GM13977 (cell line): ENCODE measurements at places on chromosomes 6 and 20.

- no peak for DNase-seq
Measured at GRCh38 chr6:40806256-40806864, 219.2 kb upstream of the LRFN2 start.

DNA sequence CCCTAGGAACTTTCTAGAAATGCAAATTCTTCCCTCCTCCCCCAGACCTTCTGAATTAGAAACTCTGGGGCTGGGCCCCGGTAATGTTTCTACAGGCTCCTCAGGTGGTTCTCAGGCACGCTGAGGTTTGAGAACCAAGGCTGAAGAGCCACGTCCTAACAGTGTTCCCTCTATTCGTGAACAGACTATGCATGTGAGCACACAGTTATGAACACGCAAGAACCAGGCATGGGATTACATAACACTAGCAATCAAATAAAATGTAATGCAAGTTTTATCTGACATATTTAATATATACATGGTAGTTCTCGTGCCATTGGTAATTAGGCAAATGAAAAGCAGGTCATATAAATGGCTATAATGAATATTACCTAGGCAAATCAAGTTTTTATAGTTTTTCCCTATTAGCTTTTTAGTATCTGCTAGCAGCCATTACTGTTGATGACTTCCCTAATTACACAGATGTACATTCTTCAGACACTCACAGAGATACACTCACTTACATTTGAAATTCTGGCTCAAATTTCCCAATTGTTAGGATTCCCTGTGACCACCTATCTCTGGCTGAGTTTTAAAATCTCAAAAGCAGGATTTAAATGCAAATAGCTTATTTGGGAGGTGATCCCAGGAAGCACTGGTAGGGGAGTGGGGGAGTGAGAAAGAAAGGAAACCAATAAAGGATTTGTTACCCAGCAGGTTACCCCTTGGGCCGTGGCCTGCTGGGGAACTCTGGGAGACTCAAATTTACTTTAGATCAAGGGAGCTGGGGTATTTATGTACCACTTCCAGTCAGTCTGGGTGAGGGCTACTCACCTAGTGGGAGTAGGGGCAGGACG, 104.1 kb downstream of the TCP11 start:
- DNase-seq, result no peak

- no peak for DNase-seq
Measured at GRCh38 chr20:59340201-59340885, 39.9 kb downstream of the EDN3 start.

- DNase-seq, result no peak
Measured at GRCh38 chr6:4848382-4849068, 72.3 kb downstream of the CDYL start.

- DNase-seq, result no peak
Measured at GRCh38 chr6:112557435-112557834, 210.3 kb downstream of the RFPL4B start.

DNA sequence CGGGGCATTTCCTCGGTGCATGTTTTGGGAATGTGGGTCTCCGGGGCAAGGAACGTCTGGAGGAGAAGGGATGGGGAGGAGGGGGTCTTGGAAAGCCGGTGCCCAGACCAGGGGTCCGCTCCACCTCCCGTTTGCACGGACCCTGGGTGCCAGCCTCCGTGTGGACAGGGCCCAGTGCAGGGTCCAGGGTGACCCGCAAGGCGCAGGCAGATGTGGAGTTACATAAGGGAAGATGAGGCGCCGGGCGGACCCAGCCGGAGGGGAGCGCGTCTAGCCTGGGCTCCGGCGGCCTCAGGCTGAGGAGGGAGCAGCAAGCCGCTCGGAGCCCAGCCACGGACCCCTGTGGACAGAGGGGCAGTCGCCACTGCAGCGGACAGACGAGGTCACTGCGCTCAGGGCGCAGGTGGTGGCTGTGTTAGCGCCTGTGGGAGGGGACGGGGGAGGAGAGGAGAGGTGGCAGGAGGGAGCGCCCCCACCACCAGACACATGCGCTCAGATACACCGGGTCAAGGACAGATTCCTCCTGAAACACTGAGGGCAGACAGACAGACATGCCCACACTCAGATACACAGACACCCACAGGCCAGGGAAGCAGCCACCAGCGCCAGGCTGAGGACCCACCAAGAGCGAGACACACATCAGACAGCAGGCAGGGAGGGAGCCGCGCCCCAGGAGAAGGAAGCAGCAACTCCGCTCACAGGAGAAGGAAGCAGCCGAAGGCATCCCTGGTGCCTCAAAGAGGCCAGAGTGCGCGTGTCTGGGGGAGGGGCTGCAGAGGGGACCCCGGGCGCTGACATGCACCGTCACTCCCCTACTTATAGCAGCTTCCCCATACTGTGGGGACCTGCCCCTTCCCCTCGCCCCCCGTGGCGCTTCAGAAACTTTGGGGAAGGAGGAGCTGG, 839 bp upstream of the HRH3 start:
- DNase-seq, result no peak

DNA sequence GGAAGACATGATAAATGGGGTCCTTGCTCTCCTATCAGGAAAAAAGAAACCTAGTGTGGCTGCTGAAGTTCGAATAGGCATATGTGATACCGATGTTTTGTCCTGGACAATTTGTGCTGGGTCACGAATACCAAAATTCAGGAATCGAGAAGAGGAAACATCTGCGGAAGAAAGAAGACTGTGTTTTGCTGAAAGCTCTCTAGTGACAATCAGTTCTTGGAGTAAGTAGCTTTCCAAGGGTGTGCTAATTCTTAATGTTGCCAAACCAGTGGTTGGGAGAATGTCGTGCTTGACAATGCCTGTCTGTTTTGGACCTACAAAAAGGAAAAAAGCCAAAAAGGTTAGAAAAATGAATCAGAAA, 956.1 kb downstream of the PHF3 start:
- DNase-seq, result no peak

DNA sequence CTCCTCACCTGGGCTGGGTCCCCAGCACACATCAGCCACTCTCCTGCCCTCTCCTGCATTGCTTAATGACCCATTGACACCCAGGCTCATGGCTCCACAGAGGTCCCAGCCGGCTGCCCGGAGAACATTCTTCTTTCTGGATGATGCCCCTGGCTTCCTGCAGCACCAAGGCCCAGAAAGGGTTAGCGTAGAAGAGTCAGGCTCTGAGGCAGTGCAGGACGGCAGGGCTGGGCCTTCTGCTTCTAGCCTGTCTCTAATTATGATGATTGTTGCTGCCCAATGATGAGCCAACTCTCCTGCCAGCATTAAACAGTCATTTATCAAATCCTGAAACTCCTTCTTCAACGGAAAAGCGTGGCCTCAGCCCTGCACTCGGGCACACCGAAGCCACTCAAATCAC, 66.4 kb downstream of the ZNF217 start:
- DNase-seq, result no peak

DNA sequence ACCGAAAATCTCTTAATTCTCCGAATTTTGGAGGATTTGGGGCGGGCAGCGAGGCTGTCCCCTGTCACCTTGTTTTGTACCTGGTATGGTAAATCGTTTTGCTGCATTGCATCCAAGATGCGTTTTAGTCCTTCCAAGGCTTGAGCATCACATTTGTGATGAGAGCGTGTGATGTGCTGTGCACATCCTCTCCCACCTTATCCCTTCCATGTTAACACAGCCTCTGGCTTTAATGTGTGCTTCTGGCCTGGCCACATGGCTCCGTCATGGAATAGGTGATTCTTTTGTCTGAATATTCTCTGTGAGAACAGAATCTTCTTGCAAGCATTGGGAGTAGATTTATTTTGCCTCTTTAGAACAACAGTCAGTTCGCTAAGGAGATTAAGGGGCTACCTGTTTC, 763 bp downstream of the TMEM14A start:
- no peak for DNase-seq

DNA sequence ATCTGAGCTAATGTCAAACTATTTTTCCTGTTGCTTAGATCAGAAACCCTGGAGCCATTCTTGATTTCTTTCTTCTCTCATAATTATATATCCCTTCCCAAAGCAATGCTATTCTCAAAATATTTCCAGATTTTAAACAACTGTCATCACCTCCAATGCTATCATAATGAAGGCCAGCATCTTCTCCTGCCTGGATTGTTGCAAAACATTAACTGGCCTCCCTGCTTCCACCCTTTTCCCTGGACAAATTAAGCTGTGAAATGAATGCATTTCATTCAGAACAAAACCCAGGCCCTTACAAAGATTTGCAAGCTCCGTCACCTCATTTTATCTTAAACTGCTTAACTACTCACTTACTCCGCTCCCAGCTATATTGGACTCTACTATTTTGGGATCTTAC, 535.3 kb upstream of the HS3ST5 start:
- DNase-seq, result no peak
